Testis (tissue), 5 donors: ENCODE measurements at places on chromosomes 3 and 15. TPM values are rescaled to one million over a fixed set of nuclear protein-coding genes. Genes with fewer than 3 reads are reported as not detected.

Gene SV2B
- polyA plus RNA-seq = 1.7 TPM

- DNase-seq = no peak
- H3K27me3 ChIP-seq = no peaks in the 10 kb centered on the region
- H3K4me3 ChIP-seq = no peak overlapping the region
- H3K36me3 ChIP-seq = no peaks in the 10 kb centered on the region
- no peak overlapping the region for H3K27ac ChIP-seq
Measured at GRCh38 chr3:146164971-146165769, 4.2 kb upstream of the PLOD2 start.

Gene ALDH1A2
- polyA plus RNA-seq = 210 TPM

Gene CHP1
- polyA plus RNA-seq = 36.6 TPM
